ENCODE measurements at places on chromosomes 12 and 14. TPM values are rescaled to one million over a fixed set of nuclear protein-coding genes. Genes with fewer than 3 reads are reported as not detected.

DNA sequence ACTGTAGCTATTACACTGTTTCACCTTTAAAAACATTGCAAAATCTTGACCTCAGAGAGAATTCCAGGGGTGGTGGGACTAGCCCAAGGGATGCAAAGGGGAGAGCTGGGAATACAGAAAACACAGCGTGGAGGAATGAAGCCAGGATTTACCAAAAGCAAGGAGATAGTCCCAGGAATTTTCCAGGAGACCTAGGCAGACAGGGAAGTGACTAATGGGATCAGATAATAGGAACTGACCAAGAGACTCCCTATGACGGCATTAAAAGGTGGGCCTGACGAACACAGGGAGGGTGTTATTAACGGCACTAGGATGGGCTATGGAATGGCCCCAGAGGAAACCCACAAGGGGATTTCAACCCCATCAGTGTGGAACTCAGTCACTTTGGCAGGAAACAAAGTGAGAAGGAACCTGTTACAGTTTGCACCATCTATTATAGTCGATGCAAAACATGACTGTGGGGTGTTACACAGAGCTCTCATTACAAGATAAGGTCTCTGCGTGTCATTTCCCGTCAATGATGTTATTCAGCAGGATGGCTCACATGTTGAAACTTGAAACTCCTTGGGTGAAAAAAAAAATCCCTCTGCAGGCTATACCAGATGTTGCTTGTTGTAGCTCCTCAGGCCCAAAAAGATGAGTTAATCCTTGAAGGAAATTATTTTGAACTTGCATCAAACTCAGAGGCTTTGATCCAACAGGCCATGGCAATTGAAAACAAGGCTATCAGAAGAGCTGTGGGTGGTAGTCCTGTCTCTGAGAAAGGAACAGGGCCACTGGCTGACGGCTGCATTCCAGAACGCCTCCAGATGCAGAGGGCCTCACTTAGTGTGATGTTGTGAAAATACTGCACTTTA lies 58.7 kb downstream of the DRAM1 start:
- peak; percentile 57 for DNase-seq

GRCh38 chr12:6367065-6367968 lies 8.0 kb downstream of the SCNN1A start:
- DNase-seq, result peak; percentile 67

DNA sequence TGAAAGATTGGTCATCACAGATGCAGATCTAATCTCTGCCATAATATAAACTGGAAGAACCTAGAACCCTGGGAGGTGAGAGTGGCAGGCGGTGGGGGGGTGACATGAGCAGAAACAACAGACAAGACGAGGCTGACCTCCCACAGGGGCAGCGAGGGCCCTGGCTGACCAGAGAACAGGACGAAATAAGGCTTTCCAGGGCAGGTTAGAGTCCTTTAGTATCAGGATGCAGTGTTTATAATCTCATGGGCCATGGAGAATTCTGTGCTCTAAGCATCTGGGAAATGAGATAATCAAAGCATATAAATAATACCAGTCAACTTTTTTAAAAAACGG lies 102.7 kb upstream of the BCL2L14 start:
- DNase-seq, result no peak

- DNase-seq, result no peak
Observed at GRCh38 chr12:5246196-5246595, 185.7 kb upstream of the NTF3 start.

DNA sequence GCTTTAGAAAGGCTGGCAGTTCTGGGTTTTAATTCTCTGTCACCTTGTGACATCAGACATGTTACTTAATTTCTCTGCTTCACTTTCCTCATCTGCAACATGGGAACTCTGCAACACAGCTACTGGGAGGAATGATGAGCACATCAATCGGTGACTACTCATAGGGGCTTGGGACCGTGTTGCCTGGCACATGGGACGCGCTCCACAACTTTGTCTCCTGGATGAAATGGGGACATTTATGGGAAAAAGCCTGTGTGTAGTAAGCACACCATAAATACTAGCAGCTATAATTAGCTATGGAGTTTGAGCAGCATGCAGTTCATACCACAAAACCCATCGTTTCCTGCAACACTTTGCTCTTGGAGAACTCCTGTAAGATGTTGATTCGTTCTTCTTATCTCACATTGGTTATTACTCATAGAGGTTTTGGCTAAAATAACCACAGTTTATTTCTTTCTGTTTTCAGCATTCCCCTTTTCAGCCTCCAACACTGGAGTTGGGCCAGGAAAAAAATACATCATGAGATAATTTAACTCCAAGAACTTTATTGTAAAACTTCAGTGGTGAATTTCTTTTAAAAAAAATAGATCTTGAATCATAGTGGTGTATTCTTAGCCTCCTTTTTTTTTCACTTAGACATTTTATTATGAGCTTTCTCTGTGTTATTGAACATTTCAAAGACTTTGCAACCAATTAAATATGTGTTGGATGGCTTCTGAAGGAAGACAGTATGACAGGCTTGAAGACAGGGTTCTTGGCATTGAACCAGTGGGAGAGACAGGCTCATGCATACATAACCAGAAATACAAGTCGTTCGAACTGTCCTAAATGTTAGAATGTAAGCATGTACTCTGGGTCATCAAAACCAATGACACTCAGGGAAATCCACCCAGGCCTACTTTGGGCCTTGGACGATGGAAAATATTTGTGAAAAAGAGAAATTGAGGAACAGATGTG lies 72.7 kb downstream of the RIN3 start:
- DNase-seq, result peak; percentile 79

- no peak for DNase-seq
Observed at GRCh38 chr12:103494734-103495468, 867 bp downstream of the C12orf42 start.

IL22 gene
- not detected for total RNA-seq

DNA sequence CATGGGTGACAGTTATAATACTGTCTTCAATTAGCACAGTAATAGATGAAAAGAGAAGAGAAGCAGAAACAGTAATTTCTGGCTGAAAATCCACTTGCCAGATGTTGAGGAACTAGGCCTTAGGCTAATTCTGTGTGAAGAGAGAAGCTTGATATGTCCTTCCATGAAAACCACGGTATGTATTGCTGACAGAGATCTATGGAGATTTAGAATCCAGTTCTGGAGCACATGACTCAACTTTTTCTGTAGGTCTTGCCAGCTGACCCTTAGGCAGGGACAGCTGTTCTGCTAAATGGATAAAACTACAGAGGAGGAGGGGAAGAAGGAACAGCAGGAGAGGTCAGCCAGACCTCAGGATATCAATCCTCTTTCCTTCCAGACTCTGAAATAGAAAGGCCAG lies 211.5 kb downstream of the PRKD1 start:
- no peak for DNase-seq

DNA sequence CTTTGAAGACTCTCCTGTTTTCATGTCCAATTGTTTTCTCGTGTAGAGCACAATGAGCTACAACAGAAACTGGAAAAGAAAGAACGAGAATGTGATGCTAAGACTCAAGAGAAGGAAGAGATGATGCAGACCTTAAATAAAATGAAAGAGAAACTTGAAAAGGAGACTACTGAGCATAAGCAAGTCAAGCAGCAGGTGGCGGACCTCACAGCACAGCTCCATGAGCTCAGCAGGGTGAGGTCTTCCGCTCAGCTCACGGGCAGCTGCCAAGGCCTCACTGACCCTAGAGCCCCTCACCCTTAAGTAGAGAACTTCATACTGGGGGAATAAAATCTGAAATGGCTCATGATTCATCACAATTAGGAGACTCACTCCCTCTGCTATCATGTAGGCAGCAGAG lies 134.7 kb downstream of the GPR135 start:
- no peak for DNase-seq

DNA sequence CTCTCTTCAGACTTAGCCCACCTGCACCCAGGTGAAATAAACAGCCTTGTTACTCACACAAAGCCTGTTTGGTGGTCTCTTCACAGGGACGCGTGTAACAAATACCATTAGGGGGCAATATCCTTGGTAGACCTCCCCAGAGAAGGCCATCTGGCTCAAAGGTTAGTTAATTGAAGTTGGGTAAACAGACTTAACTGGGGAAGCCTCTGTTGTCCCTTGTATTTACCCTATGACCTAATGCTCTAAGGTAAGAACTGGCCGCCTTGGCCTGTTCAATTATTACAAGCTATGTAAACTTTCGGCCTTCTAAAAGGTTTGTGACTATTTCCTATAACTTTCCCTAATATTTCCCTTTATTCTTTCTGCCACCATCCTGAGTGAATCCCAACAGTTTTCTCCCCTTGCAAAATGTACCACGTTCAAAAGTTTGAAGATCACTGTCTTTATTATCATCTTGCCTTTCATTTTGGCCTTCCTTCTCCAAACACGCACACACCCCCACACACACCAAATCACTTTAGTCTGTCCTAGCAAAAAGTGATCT lies 15.3 kb upstream of the LYZ start:
- DNase-seq, result no peak

DNA sequence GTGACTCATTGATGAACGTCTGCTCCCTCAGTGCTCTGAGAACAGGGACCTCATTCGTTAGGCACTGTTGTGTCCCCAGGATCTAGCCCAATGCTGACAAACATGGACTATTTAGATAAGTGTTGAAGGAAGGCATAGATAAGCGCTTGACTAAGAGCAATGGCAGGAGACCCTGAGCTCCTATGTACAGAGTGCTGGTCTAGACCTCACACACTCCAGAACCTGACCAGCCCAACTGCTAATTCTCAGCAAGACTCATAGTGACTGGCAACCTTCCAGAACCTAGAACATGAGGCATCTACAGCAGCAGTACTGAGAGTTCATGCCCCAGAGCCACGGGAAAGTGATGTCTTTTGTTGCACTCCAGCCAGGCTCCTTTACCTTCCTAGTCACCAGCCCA lies 69.2 kb downstream of the CRACR2A start:
- peak; percentile 33 for DNase-seq

DNA sequence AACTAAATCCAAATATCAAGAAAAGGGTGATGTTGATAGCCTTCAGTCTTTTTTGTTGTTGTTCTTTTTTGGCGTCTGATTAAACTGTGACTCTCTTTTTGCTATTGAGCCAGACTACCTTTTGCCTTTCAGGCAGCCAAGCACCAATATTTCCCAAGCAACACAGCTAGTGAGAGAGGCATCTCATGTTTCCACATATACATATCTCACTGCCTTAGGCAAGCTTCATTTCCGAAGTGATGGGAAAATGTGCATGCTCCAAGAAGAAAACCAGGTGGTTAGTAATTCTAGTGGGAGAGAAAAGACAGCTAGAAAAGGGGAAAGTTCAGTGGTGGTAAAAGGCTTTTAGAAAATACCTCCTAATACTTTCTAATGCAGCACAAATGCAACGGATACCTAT lies 277.7 kb downstream of the TMTC2 start:
- no peak for DNase-seq

- DNase-seq, result no peak
Observed at GRCh38 chr12:112239020-112239419, 113.7 kb downstream of the TRAFD1 start.

DNA sequence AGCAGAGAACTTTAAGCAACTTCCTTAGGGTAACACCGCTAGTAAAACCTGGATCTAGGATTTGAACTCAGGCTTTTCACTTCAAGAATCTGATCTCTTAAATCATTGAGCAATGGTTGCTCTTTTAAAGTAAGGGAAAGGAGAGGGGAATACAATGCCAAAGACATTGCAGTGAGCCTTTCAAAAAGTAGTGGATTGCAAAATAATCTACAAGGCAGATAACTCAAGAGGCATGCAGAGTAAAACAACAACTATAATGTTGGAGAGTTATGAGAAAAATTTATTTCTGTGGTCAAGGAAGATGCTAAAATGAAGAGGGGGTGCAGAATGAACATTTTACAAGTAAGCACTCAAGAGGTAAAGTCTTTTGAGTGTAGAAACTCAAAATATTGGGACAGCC lies 432.6 kb downstream of the C12orf50 start:
- DNase-seq, result no peak

GRCh38 chr12:96359328-96359727 lies 40.9 kb downstream of the CDK17 start:
- no peak for DNase-seq

DNA sequence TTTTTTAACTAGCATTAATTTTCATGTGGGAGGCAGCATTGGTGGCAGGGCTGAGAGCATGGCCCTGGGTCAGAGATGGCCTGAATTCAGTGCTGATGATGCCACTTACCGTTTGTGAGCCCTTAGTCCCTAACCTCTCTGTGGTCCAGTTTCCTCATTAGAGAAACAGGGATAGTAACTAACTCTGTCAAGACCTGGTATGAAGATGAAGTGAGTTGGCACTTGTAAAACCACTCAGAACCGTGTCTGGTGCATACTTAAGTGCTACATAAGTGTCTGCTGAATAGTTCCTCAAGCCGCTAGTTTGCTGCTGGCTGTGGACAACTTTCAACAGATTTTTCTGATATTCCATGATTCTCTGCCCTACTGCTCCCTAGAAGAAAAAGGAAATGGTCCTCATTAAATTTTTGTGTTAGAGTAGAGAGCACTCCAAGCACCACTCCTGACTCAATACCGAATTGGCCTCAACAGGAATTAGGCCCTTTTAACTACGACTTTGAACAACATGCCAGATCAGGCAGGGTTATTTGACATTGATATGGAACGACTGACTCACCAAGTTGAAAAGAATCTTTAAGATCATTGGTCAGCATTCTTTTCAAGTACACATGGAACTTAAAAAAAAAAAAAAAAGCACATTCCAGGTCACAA lies 250.2 kb downstream of the ANO2 start:
- DNase-seq, result no peak

DNA sequence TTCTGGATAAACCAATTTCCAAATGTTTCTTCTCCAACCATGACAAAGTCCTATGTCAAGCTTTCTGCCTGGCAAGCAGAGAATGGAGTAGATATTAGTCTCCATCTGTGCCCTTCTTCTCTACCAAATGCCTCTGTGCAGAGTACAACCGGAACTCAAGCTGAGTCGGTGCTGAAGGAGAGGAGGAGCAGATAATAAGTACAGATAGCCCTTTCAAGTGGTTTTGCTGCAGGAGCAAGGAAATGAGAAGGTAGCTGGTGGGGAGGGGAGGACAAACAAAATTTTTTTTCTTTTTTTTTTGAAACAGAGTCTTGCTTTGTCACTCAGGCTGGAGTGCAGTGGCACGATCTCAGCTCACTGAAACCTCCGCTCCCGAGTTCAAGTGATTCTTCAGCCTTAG lies 14.2 kb upstream of the HELB start:
- peak; percentile 72 for DNase-seq

DNA sequence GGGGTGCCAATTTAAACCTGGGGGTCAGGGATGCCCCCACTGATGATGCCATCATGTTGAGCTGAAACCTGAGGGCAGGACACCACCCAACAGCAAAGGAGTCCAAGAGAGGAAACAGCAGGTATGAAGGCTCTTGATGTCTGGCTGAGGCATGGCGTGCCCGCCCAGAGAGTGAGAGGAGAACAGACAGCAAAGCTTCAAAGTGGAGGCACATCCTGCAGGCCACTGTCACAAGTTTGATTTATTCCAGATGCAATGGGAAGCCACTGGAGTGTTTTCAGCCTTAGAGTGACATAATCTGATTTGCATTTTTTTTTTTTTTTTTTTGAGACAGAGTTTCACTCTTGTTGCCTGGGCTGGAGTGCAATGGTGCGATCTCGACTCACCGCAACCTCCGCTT lies 34.8 kb downstream of the IRF2BPL start:
- no peak for DNase-seq

GRCh38 chr12:108350511-108350910 lies 11.4 kb upstream of the CMKLR1 start:
- no peak for DNase-seq

GRCh38 chr12:69630191-69630590 lies 19.5 kb upstream of the LRRC10 start:
- DNase-seq, result no peak

GRCh38 chr14:76550534-76550933 lies 174.6 kb downstream of the ESRRB start:
- DNase-seq, result no peak

GRCh38 chr12:3326156-3326849 lies 164.7 kb upstream of the PRMT8 start:
- no peak for DNase-seq

BLOC1S1 gene
- 152 TPM for total RNA-seq

- DNase-seq, result peak; percentile 75
Observed at GRCh38 chr14:90235179-90235976, 21.0 kb upstream of the PSMC1 start.
